SW 1271 (cell line): ENCODE measurements at places on chromosomes 5 and 9.

DNA sequence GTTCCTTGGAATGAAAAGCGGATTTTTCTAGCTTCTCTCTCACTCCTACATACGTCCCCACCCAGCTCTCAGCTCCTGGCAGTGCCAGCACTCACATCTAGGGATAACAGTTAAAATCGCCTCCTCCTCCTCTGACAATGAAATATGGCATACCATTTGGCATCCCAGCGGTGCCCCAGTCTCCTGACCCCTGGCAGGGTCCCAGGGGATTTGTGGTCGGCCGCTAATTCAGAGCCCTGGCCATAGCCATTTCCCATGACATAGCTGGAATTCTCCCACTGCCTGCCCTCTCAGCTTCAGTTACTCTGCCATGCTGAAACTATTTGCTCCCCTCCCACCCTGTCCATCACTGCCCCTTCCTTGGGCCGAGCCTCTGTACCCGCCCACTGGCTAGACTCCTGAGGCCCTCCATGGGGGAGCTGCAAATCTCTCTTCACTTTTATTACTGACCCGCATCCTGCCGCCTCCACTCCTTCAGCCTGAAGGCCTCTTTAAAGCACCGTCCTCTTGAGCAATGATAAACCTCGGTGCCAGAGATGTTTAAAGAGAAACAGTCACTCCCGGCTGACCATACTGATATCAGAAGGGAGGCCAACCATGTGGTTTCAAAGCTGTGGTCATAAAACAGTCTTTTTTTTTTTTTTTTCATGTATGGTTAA lies 139.8 kb downstream of the SLIT3 start:
- no peak for DNase-seq

DNA sequence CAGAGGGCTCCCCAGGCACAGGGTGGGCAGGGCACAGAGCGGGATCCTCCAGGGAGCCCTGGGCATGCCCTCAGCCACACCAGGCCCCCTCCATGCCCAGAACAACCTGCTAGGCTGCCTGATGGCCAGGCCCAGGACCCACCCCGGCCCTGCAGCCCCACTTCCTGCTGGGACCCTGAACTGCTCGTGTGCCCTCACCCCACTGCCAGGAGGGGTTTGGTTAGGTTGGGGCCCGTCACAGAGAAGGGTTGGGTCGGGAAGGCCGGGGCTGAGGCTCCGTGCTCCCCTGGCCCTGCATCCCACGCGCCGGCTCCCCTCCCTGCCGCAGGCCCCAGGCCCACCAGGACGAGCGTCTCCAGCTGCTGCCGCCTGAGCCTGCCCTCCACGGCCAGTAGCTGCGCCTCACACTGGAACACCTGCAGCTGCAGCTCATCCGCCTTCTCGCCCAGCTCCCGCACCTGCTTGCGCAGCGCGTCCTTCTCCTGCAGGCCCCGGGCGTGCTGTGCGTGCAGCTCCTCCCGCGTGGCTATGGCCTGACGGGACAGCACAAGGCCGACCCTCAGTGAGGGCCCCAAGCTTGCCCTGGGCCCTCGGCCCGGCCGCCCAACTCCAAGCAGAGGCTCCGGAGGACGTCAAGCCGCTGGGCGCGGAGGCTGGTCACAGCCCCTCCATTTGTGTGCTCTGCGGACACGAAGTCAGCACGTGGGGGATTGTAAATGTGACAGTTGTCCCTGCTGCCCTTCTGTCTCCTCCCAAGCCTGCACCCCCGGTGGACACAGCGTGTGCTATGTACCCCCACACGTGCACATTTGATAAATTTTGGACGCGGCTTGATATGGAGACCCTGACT lies 4.0 kb upstream of the DNLZ start:
- DNase-seq = no peak

GRCh38 chr9:80134487-80134886 lies 562.7 kb downstream of the TLE4 start:
- no peak for DNase-seq

GRCh38 chr5:179909224-179909623 lies 1.5 kb upstream of the TBC1D9B start:
- DNase-seq = no peak

DNA sequence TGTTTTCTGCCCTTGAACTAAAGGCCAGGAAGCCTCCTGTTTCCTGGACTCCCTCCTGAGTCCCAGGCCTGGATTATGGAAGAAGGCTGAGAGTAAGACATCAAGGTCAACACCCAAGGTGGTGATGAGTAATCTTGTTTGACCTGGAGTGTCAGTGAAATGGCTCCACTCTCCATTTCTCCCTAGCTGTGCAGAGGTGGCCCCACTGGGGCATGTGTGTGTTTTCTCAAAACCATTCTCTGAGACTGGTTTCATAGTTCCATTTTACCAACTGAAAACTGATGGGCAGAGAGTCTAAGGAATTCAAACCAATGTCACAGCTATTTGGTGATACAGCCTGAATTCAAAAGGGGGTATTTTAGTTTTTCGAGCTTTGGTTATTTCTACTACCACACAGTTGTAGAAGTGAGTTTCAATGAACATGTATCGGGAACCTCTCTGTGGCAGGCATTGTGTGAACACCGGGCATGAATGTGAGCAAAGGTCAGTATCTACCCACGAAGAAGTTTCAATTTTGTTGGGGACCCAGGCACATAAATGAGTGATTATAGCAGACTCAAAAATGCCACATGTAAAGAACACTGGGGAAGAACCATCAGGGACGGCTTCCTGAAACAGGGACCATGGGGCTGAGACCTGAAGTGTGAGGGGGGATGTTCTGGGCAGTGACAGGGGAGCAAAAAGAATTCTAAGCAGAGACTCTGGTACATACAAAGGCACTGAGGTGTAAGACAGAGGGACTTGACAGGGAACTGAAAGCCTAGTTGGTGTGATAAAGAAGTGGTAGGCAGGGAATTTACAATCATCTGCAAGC lies 269.6 kb upstream of the KLF4 start:
- DNase-seq = no peak

DNA sequence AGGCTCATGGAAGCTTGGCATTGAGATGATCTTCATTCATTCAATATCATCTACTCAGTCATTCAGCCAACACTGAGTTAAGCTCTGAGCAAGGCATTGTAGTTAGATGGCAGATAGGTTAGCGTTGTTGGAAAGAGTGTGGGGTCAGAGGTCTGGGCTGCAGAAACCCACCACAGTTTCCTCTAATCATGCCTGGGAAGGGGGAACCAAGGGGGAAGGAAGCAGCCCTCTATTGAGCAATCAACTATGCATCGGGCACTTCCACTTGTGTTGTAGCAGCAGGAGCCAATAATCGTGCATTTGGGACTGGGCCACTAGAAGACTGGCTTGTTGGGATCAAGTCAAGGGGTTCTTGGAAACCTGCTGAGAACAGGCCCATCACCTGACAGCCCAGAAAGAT lies 139.1 kb downstream of the PIP5K1B start:
- no peak for DNase-seq

GRCh38 chr5:81787474-81788242 lies 36.8 kb upstream of the SSBP2 start:
- peak; percentile 23 for DNase-seq

- no peak for DNase-seq
Observed at GRCh38 chr9:26523577-26523976, 369.0 kb downstream of the CAAP1 start.

GRCh38 chr5:54073131-54073530 lies 237.2 kb downstream of the ARL15 start:
- DNase-seq = no peak

DNA sequence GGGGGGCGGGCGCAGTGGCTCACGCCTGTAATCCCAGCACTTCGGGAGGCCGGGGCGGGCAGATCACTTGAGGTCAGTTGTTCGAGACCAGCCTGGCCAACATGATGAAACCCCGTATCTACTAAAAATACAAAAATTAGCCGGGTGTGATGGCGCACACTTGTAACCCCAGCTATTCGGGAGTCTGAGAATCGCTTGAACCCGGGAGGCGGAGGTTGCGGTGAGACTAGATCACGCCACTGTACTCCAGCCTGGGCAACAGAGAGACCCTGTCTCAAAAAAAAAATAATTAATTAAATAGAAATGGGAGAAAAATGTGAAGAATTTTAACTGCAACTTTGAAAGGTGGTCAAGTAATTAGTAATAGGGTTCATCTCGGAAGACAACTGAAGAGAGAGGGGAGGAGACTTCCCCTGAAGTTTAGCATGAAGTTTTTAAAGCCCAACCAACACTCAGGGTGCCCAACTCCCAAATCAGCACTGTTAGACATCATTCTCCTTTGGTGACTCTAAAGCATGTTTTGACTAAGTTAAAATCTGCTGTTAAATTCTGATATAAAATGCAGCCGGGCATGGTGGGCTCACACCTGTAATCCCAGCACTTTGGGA lies 1.4 kb upstream of the CSNK1A1 start:
- no peak for DNase-seq

DNA sequence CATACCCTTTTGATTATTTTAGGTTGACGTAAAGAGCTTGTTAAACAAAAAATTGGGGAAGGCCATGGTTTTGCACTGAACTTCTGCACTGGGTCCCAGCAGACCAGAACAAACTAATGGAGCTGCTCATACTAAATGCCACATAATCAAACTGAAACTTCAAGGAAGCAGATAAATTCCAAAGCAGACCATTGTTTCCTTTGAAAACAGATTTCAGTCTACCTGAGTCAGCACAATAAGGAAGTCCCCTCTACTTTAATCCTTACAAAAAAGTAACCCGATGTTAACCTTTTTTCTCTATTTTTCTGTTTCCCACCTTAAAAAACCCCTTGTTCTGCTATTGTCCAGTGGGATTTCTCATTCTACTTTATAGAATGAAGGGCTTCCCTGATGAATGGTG lies 39.2 kb downstream of the WDR36 start:
- no peak for DNase-seq

DNA sequence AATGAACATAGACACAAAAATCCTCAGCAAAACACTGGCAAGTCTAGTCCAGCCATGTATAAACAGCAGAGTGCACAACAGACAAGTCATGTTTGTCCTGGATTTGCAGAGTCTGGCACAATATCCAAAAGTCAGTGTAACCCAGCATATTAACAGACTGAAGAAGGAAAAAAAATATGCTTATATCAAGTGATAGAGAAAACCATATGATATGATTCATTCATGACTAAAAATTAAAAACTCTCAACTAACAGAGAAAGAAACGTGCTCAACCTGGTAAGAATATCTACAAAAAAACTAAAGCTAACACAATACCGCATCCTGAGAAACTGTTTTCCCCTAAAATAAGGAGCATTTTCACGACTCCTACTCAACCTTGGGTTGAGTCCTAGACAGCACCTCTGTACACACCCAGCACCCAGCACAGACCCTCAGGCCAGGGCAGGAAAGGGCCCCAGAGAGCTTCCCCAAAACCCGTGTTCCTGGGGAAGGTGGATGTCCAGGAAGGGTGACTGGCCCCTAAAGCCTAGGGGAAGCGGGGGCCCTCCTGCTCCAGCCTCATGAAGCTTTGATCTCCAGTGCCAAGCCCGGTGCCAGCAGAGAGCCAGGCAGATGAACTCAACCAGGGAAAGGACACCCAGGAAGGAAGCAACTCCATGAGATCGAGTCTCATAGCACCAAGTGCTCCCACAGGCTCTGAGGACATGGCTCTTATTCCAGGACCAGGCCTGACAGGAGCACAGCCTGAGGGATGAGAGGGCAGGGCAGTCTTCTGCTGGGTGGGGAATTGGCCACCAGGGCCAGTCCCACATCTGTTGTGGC lies 38.9 kb downstream of the ADAMTS2 start:
- no peak for DNase-seq

GRCh38 chr5:150469718-150470469 lies 20.4 kb upstream of the RPS14 start:
- DNase-seq = peak; percentile 98

DNA sequence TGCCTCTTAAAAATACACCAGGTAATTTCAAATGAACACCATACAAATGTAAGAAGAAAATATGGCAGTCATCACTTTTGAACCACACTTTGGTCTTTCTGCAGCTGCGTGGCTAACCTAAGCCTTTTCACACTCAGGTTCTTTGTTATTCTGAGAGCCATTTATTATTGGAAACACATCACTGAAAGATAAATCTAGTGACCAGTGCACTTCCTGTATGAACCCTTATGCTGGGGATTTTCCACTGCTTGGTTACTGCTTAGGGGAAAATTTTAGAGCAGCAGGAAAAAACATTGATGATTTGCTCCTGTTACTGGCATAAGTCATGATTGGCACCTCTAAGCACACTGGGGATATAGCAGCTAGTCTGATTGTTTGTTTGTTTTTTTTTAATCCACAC lies 58.6 kb upstream of the RANBP3L start:
- DNase-seq = no peak

- no peak for DNase-seq
Observed at GRCh38 chr9:4009006-4009511, 290.8 kb downstream of the GLIS3 start.

DNA sequence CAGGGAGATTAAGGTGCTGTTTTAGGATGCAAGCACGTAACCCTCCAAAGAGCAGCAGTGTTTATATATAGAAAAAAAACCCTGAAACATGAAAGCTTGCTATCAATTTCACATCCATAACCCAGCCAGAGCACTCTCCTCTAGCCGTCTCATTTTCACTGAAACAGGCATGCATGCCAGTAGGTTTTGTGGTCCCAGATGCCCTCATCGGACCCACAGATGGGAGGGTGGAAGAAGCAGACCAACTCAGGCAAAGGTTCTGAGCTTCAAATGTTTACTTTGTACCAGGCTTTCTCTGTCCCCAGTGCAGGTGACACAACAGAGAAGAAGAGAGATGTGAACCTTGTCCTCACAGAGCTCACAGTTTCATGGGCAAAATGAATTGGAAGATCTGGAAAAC lies 127.4 kb upstream of the ATP10B start:
- no peak for DNase-seq

GRCh38 chr5:116495786-116496357 lies 78.8 kb downstream of the SEMA6A start:
- DNase-seq = no peak

DNA sequence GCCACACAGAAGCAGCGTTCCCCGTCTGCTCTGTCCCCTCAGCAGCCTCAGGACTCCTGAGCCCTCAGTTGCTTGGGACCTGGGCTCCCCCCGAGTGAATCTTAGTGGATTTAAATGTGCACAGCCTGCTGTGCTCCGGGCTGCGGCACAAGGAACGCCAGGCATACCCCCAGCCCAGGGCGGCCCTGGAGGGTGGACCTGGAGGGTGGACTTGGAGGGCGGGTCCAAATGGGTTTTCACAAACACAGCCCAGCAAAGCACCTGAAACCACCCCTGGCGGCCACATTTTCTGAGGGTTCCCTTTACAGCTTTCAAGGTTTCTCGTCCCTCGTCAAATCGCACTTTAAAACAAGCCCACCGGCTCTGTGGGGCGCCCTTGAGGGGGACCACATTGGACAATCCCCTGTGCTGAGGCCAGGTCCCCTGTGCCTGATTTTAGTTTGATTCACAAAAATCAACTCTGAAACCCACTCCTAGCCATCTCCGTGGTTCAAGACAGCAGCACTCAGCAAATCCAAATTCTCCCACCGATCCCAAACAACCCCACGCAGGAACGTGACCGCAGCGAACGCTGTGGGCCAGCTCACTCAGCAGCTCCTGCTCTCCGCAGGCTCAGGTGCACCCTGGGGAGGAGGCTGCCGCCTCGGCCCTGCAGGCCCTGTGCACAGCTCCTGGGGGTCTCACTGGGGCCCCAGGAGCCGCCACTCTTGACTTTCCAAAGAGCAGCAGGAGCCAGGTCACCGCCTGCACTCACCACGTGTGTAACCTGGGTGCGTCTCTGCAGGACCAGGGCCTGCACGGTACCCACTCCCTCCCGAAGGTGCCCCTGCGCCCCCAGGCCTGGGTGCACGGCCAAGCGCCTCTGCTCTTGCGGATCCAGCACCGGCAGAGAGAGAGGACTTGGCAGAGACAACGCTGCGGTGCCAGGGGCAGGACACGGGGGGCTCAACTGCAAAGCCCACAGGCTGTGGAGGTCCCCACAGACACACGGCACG lies 29.1 kb downstream of the TERT start:
- DNase-seq = no peak
